Brain (organoid and tissue), 16 donors: ENCODE measurements at places on chromosomes 1 and 21.

DNA sequence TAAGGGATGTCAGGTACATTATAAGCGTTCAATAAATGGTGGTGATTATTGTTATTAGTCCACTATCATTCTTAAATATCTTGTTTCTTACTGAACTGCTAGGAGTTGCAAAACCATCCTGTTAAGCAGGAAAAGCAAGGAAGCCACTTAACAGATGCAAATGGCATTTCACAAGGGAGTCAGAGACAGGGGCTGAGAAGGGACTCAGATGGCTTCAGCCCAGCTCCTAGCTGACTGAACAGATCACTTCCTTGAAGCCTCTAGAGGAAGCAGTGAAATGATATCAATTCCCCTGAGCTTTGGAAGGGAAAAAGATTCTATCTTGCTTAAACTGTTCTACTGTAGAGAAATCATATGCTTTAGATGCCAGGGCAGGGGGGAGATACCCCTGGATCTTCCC lies 151.5 kb downstream of the ST6GALNAC5 start:
- no peak for DNase-seq

DNA sequence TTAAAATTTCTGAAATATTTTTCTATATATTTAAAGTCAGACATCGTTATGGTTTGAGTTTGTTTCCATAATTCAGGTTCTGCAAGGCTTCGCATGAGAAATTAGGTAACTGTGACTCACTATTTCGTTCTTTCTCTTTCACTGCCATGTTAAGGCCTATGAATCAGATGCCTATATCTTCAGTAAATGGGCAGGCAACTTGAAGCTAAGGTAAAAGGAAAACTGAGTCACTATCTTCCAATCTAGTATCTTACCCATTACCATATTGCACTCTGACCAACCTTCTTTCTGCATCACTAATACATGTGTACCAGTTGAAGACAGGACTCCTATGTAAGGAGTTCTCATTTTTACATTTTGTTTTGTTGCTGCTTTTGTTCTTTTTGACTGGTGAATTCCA lies 37.8 kb downstream of the PYHIN1 start:
- no peak for DNase-seq

DNA sequence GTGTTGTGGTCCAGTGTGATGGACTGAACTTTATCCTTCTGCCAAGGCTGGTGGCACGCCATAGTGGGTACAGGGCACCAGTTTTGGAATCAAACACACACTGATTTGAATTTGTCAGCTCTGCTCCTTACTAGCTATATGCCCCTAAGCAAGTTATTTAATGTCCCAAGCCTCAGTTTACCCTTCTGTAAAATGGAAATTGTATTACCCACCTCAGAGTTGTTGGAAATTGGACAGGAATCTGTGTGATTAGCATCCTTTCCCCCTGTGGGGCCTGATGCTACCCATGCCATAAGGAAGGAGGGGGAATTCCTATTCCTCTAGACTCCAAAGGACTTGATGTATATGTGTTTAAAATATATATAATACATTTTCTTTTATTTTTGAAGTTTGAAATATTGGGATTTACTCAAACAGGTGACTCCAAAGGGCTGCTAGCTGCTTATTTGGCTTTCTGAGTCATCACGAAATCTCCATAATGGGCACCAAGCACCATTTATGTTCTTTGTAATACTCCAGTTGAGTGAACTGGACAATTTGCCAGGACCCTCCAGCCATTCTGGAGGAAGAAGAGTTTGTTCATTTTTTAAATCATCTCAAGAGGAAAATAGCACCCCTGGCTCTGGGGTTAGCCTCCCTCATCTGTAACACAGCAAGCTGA lies 224.5 kb upstream of the TMEM51 start:
- no peak for DNase-seq

DNA sequence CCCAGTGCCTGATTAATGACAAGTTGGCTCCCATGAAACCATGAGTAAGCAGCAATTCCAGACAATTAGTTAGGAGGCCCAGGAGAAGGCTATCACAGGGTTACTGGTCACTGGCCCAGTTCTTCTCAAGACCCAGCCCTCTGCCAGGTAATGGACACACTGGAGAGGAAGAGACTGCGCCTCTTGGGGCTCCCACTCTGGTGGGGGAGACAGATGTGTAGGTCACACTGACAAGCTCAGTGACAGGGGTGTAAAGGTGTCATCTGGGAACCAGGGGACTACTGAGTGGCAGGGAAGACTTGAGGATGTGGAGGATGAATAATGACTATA lies 4.9 kb downstream of the HPCA start:
- DNase-seq, result no peak

DNA sequence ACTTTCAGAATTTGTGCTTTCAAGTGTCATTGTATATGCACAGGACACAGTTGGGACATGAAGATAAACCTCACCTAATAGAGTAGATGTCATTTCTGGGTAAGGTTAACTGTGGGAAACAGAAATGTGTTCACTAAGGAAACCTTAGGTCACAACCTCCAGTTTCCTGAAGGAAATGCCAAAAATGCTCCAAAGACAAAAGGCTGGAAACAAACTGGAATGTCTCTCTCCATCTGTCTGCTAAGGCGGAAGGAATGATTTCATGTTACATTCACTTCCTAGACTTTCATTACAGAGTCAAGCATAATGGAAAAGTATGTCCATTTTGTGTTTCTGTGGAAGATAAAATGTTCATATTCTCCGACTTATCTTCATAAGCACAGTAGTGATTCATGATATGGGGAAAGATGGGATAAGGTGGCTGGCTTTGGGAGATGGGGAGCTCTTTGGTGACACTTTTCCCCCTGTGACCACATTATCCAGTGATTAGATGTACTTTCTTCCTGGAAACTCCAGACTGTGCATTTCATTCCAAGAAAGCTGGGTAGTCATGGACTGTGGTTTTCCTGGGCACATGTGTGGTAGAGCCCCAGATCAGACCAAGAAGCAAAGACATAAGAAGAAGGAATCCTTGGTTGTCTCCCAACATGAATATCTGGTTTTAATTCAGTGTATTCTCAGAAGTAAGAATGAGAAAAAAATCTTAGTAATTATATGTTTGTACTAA lies 5.7 kb downstream of the S1PR1 start:
- no peak for DNase-seq

GRCh38 chr1:74502432-74502831 lies 10.0 kb downstream of the LRRC53 start:
- DNase-seq, result no peak

DNA sequence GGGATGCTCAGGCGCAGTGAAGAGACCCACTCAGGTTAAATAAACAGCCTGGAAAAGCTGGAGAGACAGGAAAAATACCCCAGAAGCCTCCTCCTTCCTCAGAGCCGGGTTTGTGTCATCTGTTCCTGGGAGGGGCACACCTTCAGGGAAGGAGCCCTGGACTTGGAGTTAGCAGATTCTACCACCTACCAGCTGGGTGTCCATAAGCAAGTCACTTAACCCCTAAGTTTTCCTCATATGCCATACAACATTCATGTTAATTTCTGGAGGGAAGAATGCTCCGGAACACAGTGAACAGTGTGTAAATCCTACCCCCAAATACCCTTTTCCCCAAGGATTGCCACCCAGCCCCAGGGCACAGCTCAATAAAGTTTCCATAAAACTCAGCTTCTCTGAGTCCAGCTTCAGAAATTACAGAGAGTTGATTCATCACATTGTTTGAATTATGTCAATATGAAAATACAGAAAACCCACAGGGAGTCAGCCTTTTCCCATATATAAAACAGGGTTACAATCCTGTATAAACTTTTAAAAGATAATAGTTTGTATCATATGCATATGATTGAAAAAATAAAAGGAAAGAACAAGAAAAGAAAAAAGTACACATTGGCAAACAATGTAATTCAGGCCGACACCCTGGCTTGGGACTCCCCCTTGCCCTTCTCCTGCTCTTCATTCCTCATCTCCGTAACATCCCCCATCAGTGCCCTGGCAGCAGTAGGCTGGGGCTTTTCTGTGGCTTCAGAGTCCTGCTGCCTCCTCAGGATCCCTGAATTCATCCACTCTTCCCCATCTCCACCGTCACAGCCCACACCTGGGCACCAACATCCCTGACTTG lies 291.8 kb upstream of the USP24 start:
- no peak for DNase-seq

- DNase-seq, result no peak
These were observed 33.3 kb downstream of the GNPAT start for GRCh38 chr1:231274119-231274825.

DNA sequence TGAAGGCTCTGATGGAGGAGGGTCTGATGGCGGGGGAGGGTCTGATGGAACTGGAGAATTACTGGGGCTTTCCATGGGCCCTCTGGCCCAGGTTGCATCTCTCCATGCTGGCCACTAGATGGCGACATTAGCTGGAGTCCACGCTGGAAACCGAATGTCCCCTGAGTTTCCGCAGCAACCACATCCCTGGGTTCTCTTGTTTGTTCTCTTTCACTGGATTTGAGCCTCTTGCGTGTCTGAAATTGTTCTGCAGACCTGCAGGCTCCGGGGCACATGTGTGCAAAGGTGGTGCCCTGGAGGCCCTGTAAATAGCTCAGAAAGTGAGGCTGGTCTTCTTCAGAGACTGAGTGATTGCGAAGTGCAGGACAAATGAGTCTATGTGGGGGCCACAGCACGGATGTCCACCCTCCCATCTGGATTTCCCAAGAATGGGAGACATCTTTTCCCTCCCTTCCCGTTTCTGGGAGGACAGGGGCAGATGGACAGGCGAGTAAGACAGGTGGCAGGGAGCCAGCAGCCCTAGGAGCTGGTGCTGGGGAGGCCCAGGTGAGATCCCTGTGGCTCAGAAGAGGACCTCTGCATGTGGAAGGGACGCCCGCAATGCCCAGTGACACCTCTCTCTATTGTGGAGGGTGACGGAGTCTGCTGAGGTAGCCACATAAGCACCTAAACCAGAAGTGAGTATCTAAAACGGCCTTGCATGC lies 73.2 kb upstream of the ABCG1 start:
- peak; percentile 86 for DNase-seq

DNA sequence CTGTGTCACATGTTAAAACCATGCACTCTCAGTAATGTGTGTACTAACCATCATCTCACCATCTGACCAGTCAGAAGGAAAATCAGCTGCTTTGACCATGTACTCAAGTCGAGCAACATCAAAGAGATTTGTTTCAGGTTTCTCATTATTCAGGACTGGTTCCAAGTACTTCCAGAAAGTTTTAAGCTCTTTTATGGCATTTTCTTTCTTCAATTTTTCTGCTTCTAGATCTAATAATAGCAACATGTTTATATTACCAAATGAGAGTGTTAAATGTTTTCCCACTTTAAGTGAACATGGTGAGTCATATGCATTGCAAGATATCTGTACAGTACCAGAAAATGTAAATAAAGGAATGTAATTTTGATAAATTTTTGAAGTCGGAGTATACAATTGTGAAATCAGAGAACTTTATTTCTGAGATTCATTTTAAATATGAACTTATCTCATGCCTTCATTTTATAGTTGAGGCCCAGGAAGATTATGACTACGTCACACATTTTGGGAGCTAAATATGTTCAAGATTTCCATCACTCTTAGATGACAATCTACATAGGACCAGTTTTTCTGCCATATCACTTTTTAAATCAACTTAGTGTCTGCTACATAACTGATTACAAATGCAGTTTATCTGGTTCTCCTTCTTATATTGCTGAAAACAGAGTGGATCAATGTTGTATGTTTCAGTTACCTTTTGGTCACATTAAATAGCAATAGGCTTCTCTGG lies 87.2 kb downstream of the SPAG17 start:
- no peak for DNase-seq

- no peak for DNase-seq
These were observed 57.9 kb downstream of the SLAMF6 start for GRCh38 chr1:160465123-160465522.

DNA sequence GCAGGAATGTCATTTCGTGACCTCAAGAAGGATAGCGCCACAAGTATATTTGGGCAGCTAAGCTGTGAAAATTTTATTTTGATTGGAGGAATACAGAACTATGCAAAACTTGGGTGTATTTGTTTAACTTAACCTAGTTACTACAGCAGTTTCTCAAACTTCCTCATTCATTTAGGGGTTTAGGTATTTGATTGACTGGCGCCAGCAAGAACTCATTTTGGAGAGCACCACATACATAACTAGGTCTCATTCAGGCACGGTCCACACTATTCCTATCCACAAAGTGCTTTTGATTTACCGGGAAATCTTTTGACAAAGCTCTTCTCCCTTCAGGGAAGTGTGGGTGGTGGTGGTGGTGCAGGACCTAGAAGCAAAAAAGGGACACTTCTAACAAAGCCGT lies 155.1 kb upstream of the NRIP1 start:
- no peak for DNase-seq

DNA sequence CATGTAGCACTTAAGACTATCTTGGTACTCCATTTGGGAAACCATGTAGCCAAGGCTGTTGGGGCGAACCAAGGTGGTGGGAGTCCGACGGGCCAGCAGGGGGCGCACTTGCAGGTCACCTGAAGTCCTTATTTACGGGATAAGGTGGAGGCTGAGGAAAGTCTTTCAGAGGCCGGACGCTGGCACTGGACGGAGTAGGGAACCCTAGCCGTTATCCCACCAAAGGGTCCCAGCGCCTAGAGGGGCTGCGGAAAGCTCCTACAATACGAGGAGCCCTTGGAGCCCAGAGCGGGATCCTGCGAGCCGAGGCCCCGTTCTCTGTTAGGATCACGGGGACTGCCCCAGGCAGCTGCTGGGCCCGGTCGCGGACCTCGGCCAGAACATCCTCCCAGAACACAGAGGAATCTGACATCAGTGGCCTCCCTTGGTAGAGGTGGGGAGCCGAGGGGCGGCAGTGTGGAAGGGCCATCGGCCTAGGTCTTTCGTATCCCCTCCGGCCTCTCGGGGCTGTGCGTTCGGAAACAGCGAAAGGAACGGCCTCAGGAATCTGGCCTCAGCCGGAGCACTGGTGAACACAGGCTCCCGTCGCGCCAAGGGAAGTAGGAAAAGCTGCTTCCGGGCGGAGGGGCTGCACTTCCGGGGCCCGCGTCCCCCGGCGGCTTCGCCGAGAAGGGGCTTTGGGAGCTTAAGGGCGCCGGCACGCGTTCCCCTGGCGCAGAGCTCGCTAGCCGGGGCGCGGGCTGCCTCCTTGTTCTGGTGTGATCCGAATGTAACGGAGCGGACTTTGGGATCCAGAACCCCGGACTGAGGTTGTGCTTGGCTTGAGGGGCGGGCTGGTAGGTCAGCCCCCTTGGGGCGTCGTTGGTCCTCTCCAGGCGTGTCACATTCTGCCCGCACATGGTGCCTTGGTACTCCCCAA lies 29.9 kb upstream of the RPTN start:
- peak; percentile 82 for DNase-seq

- no peak for DNase-seq
These were observed 15.6 kb upstream of the VAMP3 start for GRCh38 chr1:7755448-7755847.

GRCh38 chr1:15225461-15225860 lies 21.6 kb upstream of the FHAD1 start:
- no peak for DNase-seq

DNA sequence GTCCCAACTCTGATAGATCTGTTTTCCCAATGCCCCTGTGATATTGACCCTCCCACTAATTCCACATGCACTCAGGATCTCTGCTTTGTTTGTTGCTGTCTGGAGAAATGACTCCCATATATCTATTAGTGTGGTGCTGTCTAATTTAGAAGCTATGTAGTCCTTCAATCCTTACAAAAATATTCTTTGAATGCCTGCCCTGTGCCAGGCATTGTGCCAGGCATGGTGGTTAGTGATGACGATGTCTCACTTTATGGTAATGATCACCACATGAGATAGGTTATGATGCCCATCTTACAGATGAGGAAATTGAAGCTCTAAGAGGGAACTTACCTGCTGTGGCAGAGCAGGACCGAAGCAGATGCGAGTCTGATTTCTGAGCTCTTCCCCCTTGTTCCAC lies 12.9 kb downstream of the MYOG start:
- DNase-seq, result no peak

- DNase-seq, result peak; percentile 39
These were observed 32.3 kb downstream of the SLC66A1 start for GRCh38 chr1:19344372-19344810.
